ENCODE measurements at places on chromosomes 3 and 15. TPM values are rescaled to one million over a fixed set of nuclear protein-coding genes. Genes with fewer than 3 reads are reported as not detected.

The TEX9 gene
- total RNA-seq, result 20.0 TPM

- no peaks in the 10 kb centered on the region for H3K27me3 ChIP-seq
- no peaks in the 10 kb centered on the region for H3K4me1 ChIP-seq
- H3K36me3 ChIP-seq, result no peaks in the 10 kb centered on the region
- no peak overlapping the region for H3K4me3 ChIP-seq
- no peak overlapping the region for H3K27ac ChIP-seq
Measured at GRCh38 chr15:89673165-89673512, 6.0 kb downstream of the PLIN1 start.

DNA sequence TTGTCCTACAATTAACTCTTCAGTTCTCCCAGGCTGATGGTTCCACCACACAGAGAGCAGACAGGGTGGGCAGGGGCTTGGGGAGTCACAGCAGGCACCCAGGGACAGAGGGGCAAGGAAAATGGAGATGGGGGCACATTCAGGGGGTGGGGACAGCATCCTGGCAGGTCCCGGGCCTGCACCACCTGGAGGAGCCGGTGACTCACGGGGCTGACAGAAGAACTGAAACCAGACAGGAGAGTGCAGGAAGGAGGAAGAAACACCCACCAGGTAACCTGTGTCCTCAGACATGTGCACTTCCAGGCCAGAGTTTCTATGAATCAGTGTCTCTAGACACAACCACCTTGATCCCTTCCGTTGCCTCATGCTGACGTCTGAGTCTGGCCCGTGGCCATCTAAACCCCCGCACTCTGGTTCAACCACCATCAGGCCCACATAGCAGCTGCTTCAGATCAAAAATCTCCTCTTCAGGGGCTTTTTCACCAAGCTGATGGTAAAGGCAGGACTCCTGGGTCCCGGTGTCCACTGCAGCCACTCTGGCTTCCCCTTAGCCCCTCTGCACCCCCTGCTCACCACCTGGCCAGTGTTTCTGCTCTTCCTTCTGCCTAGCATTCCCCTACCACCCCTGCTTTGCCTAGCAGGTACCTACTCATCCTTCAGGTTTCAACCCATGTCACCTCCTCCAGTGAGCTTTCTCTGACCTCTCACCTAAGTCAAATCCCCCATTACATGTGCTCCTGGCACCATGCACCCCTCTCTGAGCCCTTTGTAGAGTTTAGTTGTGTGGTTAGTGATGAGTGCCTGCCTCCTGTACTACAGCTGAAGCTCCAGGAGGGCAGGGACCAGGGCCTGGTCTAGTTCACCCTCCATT is 16.5 kb upstream of the CYP11A1 start:
- peak; percentile 65 for DNase-seq
- H3K4me3 ChIP-seq, result no peak overlapping the region
- peaks cover 44% of the 10 kb centered on the region for H3K4me1 ChIP-seq
- H3K36me3 ChIP-seq, result no peaks in the 10 kb centered on the region

DNA sequence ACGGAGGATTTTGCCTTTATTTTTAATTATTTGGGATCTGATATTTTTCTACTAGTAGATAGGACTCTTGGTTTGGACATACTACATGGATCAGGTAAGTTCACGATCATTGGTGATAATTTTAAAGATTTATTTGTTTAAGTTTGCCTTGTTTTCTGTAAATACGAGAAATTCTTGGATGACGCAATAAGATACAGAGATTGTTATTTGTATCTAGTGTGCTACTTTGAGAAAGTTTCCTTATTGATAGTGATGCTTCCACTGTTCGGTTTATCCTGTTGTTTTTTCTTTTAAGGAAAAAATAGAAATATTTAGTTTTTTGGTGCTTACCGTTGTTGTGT is 577 bp downstream of the CHD2 start:
- H3K4me3 ChIP-seq, result peak overlapping the region; percentile 66
- peak overlapping the region; percentile 96 for H3K27ac ChIP-seq
- no peaks in the 10 kb centered on the region for H3K27me3 ChIP-seq

- no peaks in the 10 kb centered on the region for H3K27me3 ChIP-seq
- no peaks in the 10 kb centered on the region for H3K36me3 ChIP-seq
- no peak overlapping the region for H3K27ac ChIP-seq
- no peak overlapping the region for H3K4me3 ChIP-seq
- no peaks in the 10 kb centered on the region for H3K4me1 ChIP-seq
- DNase-seq, result no peak
Measured at GRCh38 chr15:81418891-81419290, 44.9 kb upstream of the TMC3 start.

DNA sequence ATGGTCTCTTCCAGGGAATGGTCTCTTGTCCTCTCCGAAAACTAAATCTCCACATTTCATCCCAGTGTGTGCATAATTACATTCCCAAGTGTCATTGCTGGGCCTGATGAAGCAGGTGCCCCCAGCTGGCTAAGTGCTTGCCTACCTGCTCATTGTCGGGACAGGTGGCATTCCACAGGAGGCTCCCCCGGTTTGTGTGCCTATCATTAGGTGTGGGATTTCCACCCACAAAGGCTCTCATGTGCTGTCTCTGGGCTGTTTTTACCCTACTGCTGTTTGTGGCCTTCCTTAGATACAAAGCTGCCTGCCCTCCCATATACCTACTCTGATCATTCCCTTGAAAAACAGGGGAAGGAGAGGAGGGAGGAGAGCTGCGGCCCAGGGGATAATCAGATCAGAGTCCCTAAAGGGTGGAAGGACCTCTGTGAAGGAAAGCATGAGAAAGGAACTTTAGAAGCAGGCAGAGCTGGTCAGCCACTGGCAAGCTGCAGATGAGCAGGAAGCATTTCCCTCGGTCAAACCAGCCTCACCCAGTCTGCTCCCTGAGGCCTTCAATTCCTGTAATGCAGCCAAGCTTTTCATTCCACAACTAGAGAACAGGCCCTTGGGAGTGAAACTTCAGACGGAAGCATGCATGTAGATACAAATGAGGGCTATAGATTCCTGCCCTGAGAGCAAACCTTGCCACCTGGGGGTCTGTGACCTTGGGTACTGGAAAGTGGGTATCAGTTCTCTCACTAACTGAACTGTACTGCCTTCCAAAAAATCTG is 60.7 kb upstream of the HEG1 start:
- H3K36me3 ChIP-seq, result no peaks in the 10 kb centered on the region
- DNase-seq, result peak; percentile 63
- H3K4me3 ChIP-seq, result no peak overlapping the region

DNA sequence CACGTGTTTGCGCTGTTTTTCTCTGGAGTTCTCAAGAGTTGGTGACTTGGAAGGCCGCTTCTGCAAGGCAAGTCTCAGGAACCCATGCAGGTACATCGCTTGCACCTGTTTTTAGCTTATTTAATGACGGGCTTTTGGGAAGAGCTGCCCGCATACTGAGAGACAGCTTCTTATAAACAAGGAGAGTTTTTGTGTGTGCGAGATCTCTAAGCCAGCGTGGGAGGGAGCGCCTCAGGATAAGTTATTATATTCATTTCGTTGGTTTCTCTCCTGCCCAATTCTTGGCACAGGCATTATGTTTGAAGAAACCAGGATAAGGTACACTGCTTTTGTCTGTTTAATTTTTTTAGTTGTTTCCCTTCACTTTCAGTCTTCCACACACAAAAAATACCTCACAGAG is 11.4 kb upstream of the SACM1L start:
- H3K27ac ChIP-seq, result no peak overlapping the region
- no peaks in the 10 kb centered on the region for H3K4me1 ChIP-seq
- DNase-seq, result no peak
- peaks cover 72% of the 10 kb centered on the region for H3K36me3 ChIP-seq
- no peaks in the 10 kb centered on the region for H3K27me3 ChIP-seq

Measured in stomach (tissue), 19 donors.